Airway epithelial cell (primary cell): ENCODE measurements at places on chromosomes 3 and 15. TPM values are rescaled to one million over a fixed set of nuclear protein-coding genes. Genes with fewer than 3 reads are reported as not detected.

The UBXN7 gene
- total RNA-seq, result 4.6 and 8.6 TPM in 2 replicates

The CYP11A1 gene
- total RNA-seq, result 0.70 TPM in 1 of 2 replicates, not detected in the other

The SLC7A14 gene
- total RNA-seq, result not detected in 2 replicates

The MYD88 gene
- total RNA-seq, result 38.5 and 43.6 TPM in 2 replicates

The VWA5B2 gene
- total RNA-seq, result not detected in 2 replicates

The FAM81A gene
- 0.19 and 0.78 TPM in 2 replicates for total RNA-seq

The AKAP13 gene
- total RNA-seq, result 28.8 and 42.0 TPM in 2 replicates

The ERICH6 gene
- 0.05 TPM in 1 of 2 replicates, not detected in the other for total RNA-seq
